ENCODE measurements at places on chromosomes 7 and 10. TPM values are rescaled to one million over a fixed set of nuclear protein-coding genes. Genes with fewer than 3 reads are reported as not detected.
A peak's percentile ranks its signal among the peaks of the same experiment; 100 is the strongest.

TMEM139 gene
- total RNA-seq, result 0.77 TPM

POLR2J2 gene
- 35.7 TPM for total RNA-seq

UBE3C gene
- total RNA-seq, result 48.0 TPM

DNA sequence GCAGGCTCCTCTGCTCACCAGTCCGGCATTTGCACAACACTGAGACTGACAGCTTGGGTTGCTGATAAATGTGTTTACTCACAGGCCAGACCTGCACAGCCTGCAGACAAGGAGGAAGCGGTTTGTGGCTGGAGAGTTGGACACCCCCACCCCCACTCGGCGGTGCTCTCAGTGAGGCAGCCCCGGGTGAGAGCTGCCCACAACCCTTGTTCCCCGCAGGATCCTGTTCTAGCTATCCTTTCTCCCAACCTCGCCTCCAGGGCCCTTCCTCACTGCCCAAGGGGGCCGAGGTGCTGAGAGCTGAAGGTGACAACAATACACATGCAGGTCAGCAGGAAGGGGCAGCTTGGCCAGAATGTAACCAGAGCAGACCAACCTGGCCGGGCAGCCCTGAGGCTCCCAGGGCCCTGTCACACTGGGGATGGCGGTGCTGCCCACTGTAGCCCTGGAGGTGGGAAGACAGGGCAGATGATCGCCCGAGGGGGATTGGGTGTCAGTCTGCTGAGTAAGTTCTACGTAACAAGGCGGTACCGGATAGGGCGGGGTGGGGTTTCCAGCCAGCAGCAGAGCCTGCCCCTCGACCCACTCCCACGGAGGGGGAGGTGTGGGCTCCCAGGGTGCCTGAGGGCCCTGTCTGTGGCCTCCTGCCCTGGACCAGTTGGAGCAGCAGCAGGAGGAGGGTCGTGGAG, 2.1 kb upstream of the ADAM8 start:
- peak; percentile 58 for DNase-seq

- DNase-seq, result no peak
Measured at GRCh38 chr7:50952544-50952943, 169.8 kb upstream of the GRB10 start.

DNA sequence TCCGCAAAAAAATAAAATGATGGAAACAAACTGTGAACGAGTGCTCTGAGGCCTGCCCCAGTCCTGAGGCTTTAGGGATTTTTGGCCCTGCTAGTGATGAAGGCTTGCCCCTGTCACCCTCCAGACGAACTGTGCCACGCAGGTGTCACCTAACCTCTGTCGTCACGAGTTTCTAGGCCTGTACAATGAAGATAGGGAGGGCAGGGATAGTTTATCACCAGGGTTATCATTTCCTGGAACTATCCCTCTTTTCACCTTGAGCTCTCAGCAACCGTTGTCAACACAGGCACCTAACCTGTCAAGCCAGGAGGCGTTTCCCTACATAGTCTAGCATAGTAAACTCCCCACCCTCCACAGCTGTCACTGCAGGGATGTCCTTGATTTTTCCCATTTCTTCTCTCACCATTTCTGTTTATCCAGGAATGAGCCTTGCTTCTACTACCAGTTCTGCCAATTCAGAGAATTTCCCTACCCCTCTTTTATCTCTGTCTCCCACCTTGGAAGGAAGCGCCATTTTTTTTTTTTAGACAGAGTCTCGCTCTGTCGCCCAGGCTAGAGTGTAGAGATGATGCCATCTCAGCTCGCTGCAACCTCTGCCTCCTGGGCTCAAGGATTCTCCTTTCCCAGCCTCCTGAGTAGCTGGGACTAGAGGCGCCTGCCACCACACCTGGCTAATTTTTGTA, 2.2 kb upstream of the ACHE start:
- DNase-seq, result no peak

GRCh38 chr7:3019801-3020200, 23.9 kb downstream of the CARD11 start:
- DNase-seq, result no peak

ETV1 gene
- total RNA-seq, result 0.55 TPM

- DNase-seq, result no peak
Measured at GRCh38 chr10:25758041-25758457, 176.0 kb upstream of the MYO3A start.

SLC13A1 gene
- not detected for total RNA-seq

Measured in T-helper 17 cell (primary cell).